ENCODE measurements at places on chromosomes 7 and 10. TPM values are rescaled to one million over a fixed set of nuclear protein-coding genes. Genes with fewer than 3 reads are reported as not detected.

Gene PCLO
- total RNA-seq: 0.33 TPM

DNA sequence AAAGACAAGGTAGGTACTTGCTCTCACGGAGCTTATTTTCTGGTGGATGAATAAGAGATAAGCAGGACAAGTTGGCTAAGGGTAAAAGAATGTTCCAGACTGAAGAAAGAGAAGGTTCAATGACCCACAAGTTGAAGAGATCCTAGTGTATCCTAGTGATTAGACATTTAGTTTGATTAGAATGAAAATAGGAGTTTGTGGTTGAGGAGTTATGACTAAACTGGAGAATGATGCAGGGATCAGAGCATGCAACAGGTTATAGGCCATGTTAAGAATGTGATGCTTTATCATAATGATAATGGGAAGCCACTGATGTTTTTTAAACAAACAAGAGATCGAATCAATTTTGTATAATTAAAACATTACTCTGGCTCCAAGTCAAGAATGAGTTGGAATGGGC, 357.2 kb downstream of the HPSE2 start:
- no peak for DNase-seq

DNA sequence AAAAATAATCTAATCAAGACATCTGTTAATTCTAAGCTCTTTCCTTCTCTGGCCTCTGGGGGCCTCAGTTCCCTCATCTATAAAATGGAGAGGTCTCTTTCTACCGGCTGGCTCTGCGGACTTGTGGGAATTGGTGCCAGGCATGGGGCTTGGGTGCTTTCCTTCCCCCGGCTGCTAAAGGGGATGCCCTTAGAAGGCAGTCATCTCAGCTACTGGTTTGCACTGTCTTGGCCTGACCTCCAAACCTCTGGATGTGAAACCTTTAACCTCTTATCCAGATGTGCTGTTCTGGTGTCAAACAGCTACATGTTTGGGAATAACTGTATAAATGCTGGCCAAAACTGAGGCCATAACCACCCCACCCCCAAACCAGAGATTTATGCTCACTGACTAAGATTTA, 320.0 kb downstream of the RPS24 start:
- DNase-seq: no peak

GRCh38 chr10:12534824-12535223, 185.5 kb downstream of the CAMK1D start:
- DNase-seq: no peak

All from left lobe of liver (tissue), 2 donors.